ENCODE measurements at places on chromosomes 3 and 15. TPM values are rescaled to one million over a fixed set of nuclear protein-coding genes. Genes with fewer than 3 reads are reported as not detected.

The HERC2 gene
- 37.5 TPM for polyA plus RNA-seq

The ADCY5 gene
- 3.7 TPM for polyA plus RNA-seq

The FBXO22 gene
- polyA plus RNA-seq: 31.4 TPM

GRCh38 chr15:57861034-57861638 is 154.6 kb downstream of the POLR2M start:
- DNase-seq: peak; percentile 65

The ZMYND10 gene
- polyA plus RNA-seq: 0.79 TPM

DNA sequence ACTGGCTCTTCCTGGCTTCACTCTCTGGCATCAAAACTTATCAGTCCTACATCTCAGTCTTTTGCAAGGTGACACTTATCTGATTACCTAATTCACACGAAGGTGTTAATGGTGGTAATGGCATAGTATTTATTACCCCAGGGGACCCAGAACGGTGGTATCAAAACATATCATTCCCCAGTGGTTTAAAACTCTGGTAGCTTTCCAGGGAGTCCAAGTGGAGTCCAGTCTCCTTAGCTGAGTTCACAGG is 41.3 kb downstream of the SMAD3 start:
- no peak for DNase-seq

- no peak for DNase-seq
Measured at GRCh38 chr3:155302481-155302880, 9.0 kb upstream of the STRIT1 start.

DNA sequence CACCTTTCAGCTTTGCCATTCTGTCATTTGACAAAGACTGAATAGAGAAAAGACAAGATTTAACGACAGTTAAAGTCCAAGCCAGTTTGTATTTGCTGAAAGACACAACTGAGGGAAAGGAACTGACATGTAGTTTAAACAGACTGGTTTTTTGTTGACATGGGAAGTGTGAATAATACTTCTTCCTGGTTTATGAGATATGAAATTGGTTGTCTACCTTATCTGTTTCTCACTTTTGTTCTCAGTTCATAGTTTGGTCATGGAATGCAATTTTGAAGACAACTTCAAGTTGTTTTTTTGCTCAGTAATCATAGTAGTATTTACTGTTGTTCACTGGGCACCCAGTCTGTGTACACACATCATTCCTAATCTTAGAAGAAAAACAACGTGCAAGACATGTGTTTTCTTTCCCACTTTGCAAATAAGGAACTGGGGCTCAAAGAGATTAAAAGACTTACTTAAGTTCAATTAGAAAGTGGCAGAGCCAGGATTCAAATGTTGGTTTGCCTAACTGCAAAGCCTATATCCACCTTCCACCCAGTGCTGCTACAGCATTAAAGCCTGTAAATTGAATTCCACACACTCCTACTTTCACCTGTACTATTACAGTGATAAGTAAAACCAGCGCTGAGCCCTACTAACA is 103.5 kb downstream of the LPP start:
- DNase-seq: no peak

DNA sequence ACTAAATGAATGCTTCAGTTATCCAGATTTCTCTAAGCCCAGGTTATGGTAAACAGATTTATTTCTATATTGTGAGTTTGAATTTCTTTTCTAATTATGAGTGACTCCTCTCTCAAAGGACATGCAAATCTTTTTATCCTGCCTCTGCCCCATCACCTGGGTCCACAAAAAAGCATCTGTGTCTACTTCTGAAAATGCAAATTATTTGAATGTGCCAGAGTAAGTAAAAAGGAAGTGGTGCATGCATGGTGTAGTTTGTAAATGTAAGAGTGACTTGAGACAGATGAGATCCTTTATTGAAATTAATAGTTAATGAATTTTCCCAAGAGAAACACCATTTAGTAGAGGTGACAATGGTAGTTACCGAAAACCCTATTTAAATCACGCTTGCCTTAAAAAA is 26.9 kb downstream of the MCTP2 start:
- DNase-seq: no peak

The SI gene
- 0.17 TPM for polyA plus RNA-seq

The EFCAB12 gene
- not detected for polyA plus RNA-seq

The GRK7 gene
- polyA plus RNA-seq: 0.14 TPM

DNA sequence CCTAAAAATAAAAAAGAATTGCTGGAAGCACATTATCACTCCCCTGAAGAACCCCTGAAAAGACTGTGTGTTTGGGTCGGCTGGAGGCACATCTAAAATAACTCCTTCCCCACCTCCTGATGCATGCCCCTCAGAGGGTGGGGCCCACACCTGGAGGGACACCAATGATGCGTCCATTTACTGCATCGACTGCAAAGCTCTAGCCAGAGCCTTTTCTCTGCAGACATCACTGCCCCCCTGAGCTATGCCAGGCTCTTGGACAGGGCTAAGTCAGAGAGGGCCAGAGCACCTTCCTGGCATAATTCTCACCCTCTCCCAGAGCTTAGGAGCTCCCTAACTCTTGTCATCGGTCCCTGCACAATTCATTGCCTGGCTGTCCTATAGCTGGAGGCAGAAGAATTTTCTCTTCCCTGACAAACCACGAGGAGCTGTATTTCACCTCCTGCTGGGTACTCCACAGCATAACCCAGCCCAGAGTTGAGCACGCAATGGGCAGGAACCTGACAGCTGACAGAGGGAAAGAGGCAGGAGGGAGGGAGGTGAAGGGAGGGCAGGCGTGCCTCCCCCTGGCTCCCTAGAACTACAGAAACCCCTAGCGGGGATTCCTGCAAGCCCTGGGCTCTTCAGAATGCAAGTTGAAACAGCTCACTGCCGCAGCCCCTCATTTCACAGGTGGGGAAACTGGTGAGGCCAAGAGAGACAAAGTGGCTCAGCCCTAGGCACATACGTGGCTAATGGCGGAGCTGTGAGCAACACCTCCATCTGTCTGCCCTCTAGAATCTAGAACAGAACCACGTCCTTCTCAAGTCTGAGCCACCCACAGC is 46.6 kb downstream of the XXYLT1 start:
- DNase-seq: no peak

The LSAMP gene
- 9.8 TPM for polyA plus RNA-seq

- no peak for DNase-seq
Measured at GRCh38 chr15:65868546-65869125, 655 bp upstream of the RAB11A start.

DNA sequence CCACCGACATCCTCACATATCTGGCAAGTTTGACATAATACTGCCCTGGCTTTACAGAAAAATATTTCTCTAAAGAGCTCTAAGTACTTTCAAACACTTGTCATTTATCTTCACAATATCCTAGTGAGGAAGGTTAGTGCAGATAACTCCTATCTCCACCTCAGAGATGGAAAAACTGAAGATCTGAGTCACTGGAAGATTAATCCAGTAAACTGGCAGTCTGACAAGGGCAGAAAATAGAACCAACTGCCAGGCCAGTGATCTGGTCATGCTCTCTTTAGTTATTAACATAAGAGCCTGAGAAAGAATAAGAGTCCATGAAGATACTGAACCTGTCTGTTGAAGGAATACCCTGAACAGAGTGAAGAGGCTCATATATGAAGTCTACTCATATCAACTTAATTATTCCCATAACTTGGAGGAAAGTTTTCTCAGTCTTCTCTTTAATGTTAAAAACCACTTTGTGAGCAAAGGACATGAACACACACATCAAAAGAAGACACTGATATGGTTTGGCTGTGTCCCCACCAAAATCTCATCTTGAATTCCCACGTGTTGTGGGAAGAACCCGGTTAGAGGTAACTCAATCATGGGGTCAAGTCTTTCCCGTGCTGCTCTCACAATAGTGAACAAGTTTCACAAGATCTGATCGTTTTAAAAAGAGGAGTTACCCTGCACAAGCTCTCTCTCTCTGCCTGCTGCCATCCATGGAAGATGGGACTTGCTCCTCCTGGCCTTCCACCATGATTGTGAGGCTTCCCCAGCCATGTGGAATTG is 61.4 kb downstream of the GOLIM4 start:
- no peak for DNase-seq

GRCh38 chr3:33035596-33035995 is 61.4 kb downstream of the GLB1 start:
- no peak for DNase-seq

DNA sequence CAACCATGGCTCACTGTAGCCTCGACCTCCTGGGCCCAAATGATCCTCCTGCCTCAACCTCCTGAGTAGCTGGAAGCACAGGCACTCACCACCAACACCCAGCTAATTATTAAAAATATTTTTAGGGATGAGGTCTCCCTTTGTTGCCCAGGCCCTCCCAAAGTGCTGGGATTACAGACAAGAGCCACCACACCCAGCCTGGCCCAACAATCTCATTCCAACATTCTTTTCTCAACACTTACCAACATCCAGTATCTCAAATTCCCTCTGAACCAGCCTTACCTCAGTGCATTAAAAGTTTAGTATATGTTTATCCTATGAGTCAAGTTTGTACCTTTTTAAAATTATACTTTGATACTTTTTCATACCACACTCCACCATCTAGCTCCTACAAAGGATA is 25.0 kb downstream of the ANXA2 start:
- DNase-seq: no peak

The RHOV gene
- polyA plus RNA-seq: 11.0 TPM

The SV2B gene
- polyA plus RNA-seq: 0.94 TPM

- peak; percentile 23 for DNase-seq
Measured at GRCh38 chr15:57395292-57395691, 19.0 kb downstream of the CGNL1 start.

The LYZL4 gene
- not detected for polyA plus RNA-seq

DNA sequence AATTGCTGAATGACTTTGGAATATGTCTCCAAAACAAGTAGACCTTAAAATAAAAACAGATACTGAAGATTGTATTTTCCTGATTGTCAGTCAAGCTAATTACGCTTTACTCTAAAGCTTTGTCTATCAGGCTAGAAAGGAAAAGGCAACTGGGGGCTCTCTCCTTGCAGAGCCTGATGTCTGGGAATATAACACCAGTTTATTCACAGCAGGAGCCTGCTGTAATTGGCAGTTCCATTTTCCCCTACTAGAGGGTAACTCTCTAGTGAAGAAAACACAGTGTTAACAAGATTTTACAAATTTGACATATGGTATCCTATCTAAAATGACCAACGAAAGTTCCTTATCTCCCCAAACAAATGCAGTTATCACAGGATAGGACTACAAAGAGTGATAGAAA is 158.8 kb downstream of the PDZRN3 start:
- no peak for DNase-seq

DNA sequence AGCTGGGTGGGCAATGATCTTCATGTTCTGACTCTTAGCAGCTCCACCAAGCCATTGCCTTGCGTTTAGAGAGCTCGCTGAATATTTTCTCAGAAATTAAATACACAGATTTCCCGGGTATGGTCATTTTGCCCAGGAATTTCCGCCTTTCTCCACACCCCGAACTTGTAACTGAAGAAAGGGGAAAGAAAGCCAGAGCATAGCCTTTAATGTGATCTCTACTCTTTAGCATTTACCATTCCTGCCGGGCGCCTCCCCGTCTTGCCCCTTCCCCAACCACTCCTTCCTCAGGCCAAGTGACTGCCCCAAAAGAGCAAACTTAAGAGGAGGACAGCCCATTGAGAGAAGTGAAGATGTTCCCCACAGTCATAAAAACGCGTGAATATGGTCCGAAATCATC is 53.1 kb downstream of the LMCD1 start:
- DNase-seq: no peak

Data from muscle of arm (tissue), 14 donors.